ENCODE measurements at places on chromosomes 6 and 20. TPM values are rescaled to one million over a fixed set of nuclear protein-coding genes. Genes with fewer than 3 reads are reported as not detected.

DNA sequence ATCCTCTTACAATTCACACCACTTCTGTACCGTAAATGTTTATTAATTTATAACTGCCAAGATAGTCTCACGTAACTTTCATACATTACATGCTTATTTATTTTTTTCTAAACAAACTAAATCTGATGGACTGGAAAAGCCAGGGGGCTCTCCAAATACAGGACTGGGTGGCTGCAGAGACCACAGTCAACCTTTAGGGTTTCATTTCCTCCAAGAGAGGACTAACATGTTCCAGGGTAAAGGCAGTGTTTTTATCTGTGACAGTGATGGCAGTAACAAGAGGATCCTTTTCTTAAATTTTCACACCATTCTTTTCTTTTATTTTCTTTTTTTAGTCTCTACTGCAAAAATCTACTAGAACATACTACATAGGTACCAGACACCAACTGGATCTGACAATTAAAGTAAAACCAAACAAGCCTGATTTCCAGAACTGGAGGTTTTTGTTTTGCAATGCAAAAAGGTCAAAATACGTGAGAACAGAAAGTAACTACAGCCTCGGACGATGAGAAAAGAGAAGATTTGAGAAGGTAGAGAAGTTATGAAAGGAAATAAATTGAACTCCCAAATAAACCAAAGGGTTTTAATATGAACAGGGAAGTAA, 1.2 kb downstream of the LMBRD1 start:
- DNase-seq, result no peak

GRCh38 chr6:37368961-37369320, 15.2 kb downstream of the RNF8 start:
- no peak for DNase-seq

DNA sequence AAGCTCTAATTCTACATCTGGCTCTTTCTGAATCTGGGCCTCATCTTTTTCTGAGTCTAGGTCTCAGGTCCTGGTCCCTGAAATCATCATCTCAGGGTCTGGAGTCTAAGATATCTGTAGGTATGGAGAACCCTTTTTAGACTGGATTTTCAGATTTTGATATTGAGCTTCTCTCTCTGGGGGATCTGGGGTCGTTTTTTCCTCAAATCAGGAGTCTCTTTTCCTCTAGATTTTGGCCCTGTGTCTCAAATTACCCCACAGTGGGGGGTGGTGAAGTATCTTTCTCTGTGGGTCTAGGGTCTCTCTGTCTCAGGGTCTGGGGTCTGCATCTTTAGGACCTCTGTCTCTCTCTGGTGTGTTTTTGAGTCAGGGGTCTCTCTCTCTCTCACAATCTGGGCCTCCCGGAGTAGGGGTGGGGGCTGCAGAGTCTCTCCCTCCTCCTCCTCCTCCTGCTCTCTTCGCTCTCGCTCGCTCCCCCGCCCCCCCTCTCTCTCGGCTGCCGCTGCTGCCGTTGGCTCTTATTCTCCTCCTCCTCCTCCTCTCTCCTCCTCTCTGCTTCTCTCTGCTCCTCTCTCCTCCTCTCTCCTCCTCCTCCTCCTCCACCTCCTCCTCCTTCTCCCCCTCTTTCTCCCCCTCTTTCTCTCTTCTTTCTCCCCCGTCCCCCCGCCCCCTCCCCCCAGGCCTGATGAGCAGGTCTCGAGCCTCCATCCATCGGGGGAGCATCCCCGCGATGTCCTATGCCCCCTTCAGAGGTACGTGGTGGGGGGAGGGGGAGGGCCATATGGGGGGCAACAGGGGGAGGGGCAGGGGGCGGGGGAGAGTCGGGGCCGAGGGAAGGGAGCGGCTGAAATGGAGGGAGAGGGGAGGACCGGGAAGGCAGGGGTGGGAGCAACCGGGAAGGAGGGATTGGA, at the start of gene SYNGAP1:
TSS of gene SYNGAP1 (plus strand) at position 486 of the 911 bp plus-strand sequence. CDS start at position 686, 200 bp downstream.
- DNase-seq, result peak; percentile 43

DNA sequence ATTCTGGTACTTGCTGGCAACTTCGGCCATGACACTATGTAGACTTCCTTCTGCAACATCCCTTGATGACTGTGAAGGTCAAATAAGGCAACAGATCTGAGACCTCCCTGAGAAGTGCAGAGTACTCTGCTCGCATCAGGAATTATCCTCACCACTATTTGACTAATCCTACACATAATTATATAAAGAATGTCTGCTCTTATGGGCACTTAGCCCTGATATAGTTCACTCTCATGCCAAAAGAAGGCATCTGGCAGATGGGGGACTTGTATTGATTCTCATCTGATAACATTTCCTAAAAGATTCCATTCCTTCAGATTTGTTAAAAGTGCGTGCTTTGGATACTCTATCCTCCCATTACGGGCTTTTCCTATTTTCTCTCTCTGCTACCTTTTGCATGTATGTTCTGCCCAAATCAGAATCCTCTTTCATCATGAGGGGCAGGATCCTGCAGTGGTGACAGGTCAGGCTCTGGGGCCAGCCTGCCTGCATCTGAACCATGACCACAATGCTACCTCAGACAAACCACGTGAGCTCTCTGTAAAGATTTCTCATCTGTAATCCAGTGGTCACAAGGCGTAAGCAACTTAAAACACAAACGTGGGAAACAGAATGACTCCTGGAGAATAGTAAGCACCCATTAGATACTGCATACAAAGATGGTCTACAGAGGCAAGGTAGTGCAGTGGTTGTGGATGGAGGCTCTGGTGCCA, 134.0 kb downstream of the GJA10 start:
- peak; percentile 34 for DNase-seq

DNA sequence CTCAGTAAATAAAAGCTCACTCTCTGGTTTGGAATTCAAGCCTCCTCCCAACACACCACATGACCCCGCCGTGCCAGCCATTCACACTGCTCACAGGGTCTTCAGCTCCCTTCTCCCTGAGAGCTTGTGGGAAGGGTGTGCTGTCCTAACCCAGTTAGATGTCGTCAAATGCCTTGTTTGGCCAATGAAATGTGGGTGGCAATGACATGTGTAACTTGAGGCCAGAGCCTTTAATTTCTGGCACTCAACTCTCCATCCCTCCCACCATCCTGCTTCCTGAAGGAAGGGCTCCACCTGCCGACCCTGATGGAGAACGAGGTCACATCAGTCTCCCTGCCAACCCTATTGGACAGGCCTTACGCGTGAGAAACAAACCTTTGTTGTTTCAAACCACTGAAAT, 224.5 kb upstream of the AGPAT4 start:
- DNase-seq, result no peak

DNA sequence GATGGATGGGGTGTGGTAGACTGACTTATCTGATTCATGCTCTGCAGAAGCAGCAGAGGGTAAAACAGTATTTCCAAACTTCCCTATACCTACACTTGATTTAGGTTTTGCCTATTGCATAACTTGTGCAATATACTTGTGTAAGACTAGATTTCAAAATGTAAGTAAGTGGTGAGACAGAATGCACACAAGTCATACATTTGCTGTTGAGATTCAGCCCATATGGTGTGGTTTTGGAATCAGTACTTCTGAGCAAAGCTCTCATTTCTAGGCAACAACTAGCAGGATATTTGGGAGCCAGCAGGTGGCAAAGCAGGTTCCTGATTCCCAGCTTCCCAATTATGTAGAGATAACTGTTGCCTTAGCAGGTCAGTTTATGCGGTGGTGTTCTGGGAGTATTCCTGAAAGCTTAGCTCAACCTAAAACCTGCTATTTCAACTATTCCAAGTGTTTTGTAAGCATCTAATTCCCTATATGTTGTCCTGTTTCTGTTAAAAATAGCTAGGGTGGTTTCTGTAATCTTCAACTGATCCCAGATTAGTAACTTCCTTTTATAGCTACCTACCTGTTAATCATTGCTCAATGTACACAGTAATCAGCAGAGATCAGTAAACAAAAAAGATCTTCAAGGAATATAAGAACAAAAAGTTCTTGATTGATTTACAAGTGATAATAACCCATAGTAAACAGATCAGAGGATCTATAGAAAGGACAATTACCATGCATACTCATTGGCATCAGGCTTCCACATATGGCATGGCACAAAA, 8.5 kb upstream of the FABP7 start:
- DNase-seq, result no peak

GRCh38 chr6:68328156-68328555, 306.9 kb upstream of the ADGRB3 start:
- no peak for DNase-seq

GRCh38 chr6:54737247-54737646, 109.3 kb upstream of the FAM83B start:
- DNase-seq, result no peak

- DNase-seq, result no peak
These were observed 32.2 kb upstream of the ASXL1 start for GRCh38 chr20:32325706-32326503.

- peak; percentile 75 for DNase-seq
These were observed 33.7 kb downstream of the PTGIS start for GRCh38 chr20:49534255-49534712.

DNA sequence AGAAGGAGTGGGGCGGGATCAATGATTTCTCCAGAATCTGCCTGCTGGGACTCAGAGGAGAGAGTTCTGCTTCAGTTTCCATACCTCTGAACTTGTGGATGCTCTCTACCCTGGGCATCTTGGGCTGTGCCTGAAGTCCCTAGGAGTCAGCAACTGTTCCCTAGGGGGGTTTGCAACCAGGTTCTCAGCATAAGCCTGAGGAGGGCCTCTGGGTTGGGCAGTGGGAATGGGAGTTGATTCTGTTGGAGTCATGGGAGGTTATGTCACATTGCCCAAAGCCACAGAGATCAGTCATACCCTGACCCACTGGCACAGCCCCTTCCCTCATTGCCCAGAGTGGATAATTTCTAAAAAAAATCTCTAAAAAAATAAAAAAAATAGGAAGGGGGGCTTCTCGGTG, 47.4 kb downstream of the MOCS1 start:
- DNase-seq, result no peak

DNA sequence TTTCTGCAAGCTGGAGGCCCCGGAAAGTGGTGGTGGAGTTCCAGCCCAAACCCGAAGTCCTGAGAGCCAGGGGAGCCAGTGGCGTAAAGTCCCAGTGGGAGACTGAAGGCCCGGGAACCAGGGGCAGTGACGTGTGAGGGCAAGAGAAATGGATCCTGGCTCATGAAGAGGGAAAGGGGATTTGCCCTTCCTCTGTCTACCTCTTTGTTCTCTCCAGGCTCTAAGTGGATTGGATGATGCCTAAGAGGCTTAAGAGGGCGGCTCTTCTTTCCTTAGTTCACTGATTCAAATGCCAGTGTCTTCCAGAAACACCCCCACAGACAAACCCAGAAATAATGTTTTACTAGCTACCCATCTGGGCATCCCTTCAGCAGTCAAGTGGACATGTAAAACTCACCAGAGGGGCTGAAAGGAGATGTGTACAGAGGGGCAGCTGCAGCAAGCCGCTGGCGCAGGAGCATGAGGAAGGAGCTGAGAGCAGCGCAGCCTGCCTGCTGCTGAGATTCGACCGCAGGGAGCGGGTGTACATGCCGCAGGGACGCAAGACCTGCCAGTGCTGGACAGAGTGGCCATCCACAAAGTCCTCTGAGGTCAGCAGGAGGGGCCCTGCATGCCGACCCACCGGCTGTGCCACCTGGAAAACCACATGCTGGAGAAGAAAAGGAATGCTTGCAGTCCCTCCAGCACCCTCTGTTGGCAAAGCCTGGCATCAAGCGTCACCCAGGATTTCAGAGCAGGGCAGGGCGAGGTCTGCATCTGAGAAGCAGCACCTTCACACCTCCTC, 29.5 kb downstream of the CDYL start:
- DNase-seq, result no peak

DNA sequence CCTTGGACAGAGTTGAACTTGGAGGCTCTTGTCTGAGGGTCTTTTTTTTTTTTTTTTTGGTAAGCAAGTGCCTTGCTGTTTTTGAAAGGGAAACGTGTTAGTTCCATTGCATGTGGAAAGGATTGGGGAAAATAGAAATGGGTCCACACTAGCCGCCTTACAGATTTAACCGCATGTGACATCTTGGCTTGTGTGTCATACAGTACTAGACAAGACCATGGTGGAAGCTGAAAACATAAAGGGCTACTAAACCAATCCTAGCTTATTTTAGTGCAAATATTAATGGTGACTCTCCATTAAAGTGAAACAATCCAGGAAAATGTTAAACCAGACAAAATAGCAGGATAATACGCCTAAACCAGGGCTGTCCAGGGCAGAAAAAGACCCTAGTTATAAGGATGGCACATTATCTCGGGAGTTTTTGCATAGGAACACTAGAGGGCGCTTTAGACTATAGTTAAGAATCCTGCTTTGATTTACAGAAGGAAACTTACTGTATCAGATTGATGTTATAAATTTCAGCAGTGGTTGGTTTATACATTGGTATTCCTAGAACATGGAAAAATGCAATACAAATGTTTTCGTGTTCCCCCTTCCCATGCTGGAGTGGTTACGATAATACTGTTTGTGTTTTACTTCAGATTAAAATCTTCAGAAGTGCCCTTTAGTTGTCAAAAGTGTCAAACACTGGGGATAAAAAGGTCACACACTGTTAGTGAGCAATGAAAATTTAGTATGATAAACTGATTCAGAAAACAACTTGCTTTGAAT, 59.8 kb upstream of the DEK start:
- DNase-seq, result no peak

GRCh38 chr6:121776054-121776453, 340.6 kb downstream of the GJA1 start:
- no peak for DNase-seq

GRCh38 chr6:106959985-106960384, 14.5 kb downstream of the CD24 start:
- DNase-seq, result no peak

GRCh38 chr6:129402244-129402643, 307.7 kb downstream of the ARHGAP18 start:
- DNase-seq, result no peak

The AKAP7 gene
- 8.4 TPM for total RNA-seq

The LRRN4 gene
- not detected for total RNA-seq

The HELZ2 gene
- 202 TPM for total RNA-seq

The SNAI1 gene
- 0.38 TPM for total RNA-seq

The RSPO4 gene
- not detected for total RNA-seq

The EPB41L1 gene
- not detected for total RNA-seq

The CCM2L gene
- not detected for total RNA-seq
